GM18507 (cell line): ENCODE measurements at places on chromosomes 16 and 17.

DNA sequence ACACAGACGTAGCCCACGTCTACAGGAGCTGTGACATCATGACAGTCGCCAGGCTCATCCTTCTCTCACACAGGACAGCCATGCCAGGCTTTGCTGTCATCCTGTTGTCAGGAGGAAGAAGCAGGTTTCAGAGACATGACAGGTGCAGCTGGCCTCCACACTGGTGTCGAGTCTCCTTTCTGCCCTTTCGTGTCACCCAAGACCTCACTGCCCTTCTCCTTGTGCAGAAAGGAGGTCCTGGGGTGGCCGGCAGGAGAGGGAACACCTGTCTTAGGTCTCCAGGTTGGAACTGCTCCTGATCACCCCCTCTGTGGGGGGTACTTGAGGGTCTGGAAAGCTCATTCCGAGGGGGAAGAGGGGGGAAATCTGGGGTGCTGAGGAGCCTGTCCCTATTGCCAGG is 41.6 kb upstream of the IRF8 start:
- no peak for DNase-seq

- no peak for DNase-seq
These were observed 2.5 kb upstream of the PRR29 start for GRCh38 chr17:63995626-63996025.

- peak; percentile 62 for DNase-seq
These were observed at the start of gene HID1 for GRCh38 chr17:74972107-74972972. HID1 (minus strand) TSS chr17:74972759; CDS start chr17:74972656, 103 bp downstream.

- no peak for DNase-seq
These were observed 23.5 kb downstream of the OMG start for GRCh38 chr17:31273516-31273915.

DNA sequence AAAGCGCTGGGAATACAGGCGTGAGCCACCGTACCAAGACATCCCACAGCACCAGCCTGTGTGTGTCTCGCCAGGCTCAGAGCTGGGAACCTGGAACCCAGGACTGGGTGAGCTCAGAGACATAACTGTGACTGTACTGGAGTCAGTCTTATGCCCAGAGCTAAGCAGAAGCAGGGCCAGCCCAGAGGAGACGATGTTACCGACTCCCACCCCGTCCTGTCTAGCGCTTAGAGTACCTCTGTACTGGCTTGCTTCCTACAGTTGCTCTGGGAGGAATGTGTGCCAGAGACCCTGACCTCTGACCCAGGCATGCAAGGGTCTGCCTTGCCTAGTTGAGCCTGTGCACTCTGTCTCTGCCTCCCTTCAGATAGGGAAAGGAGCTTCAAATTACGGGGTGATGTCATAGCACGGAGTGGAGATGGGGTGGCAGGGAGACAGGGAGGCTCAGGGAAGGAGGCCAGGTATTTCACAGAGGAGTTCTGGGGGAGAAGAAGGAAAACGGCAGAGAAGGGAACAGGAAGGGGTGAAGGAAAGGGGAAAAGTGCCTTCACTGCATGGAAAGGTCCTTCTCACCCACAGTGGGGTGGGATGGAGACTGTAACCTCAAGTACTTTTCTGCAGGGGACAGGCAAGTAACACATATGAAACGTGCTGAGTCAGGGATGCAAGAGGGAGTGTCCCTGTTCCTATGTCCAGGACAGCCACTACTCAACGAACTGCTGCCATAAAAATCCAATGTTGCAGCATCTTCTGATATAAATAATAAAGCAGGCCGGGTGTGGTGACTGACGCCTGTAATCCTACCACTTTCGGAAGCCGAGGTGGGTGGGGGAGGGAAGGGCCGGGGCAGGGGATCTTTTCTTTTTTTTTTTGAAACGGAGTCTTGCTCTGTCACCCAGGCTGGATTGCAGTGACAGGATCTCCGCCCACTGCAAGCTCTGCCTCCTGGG is 5.8 kb upstream of the ARMC5 start:
- no peak for DNase-seq

GRCh38 chr16:54212893-54213292 is 73.7 kb downstream of the IRX3 start:
- DNase-seq: no peak

DNA sequence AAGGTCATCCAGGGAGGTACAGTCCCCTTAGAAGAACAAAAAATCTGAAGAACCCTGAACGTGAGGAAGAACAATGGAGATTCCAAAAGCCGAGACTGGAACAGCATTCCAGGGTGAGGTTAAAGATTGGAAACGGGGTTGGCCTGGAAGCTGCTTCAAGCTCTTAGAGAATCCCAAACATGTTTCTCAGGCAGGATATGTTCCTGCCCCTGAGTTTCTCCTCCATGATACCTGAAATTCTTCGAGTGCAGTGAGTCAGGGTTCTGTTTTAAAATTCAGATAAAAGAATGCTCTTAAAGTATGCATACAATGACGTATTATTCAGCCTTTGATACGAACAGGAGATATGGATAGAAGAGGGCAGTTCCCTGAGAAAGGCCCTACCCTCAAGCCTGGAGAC is 293.1 kb downstream of the HS3ST3B1 start:
- DNase-seq: no peak

DNA sequence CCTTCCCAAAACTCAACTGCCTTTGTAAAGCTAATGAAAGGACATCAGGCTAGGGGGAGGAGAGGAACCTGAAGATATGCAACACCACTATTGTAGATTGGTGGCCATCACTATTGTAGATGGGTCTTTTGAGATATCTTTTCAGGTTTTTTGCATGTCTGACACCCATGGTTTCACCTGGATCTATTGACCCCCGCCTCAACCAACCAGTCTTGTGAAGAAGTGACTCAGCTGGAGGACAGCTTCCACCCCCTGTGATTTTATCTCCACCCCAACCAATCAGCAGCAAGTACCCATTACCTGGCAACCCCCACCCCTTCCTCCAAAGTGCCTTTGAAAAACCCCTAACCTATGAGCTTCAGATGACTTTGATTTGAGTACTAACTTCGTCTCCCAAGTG is 382.6 kb upstream of the GOT2 start:
- no peak for DNase-seq

DNA sequence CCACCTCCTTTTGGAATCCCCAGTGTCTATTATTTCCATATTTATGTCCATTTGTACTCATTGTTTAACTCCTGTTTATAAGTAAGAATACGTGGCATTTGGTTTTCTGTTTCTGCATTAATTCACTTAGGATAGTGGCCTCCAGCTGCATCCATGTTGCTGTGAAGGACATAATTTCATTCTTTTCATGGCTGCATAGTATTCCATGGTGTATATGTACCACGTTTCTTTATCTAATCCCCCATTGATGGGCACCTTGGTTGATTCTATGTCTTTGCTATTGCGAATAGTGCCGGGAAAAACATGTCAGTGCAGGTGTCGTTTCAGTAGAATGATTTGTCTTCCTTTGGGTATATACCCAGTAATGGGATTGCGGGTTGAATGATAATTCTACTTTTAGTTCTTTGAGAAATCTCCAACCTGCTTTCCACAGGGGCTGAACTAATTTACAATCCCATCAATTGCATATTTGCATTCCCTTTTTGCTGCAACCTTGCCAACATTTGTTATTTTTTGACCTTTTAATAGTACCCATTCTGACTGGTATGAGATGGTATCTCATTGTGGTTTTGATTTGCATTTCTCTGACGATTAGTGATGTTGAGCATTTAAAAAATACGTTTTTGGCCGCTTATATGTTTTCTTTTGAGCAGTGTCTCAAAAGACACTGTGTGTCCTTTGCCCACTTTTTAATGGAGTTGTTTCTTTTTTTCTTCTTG is 373.2 kb upstream of the TNRC6C start:
- no peak for DNase-seq

DNA sequence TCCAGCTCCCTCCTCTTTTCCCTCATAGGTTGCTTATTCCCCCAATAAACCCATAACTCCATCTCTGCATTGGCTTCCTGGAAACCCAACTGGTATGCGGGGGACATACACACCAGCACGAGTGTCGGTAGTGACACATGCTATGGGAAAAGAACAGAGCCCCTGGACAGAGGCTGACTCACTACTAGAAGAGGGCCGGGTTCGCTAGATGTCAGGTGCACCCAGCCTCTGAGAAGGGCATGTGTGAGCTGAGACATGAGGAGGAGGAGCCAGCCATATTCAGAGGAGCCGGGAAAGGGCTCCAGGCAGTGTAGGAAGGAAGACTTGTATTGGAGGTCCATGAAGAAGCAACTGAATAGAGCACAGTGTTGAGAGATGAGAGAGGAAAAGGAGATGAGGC is 241.1 kb downstream of the SOX9 start:
- no peak for DNase-seq

DNA sequence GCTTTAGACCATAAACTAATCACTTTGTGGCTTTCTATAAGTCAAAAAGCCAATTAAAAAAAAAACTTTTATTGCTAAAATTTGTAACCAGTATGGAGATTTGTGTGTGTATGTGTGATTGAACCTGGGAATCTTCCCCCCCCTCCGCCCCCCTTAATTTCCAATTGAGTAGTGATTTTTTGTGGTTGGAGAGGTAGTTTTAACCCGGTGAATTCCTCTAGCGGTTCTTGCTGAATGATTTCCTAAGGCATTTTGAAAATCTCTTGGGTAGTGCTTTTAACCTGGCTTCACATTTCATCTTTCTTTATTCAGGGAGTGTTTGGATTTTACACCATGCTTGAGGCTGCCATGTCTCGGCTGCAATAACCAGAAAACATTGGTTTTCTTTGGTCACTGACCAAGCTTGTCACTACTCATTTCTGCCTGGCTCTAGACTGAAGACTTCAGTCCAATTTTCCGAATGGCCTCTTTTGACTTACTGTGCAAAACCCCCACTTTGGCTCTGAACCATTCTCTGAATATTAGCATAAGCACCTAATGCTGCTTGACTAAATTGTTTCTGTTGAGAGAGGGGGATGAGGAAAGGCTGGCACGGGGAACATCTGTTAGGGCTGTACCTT is 35.6 kb downstream of the PRKCA start:
- no peak for DNase-seq

GRCh38 chr17:73156887-73157520 is 7.8 kb upstream of the SSTR2 start:
- no peak for DNase-seq

GRCh38 chr17:74520016-74520434 is 11.2 kb downstream of the CD300LB start:
- DNase-seq: no peak

DNA sequence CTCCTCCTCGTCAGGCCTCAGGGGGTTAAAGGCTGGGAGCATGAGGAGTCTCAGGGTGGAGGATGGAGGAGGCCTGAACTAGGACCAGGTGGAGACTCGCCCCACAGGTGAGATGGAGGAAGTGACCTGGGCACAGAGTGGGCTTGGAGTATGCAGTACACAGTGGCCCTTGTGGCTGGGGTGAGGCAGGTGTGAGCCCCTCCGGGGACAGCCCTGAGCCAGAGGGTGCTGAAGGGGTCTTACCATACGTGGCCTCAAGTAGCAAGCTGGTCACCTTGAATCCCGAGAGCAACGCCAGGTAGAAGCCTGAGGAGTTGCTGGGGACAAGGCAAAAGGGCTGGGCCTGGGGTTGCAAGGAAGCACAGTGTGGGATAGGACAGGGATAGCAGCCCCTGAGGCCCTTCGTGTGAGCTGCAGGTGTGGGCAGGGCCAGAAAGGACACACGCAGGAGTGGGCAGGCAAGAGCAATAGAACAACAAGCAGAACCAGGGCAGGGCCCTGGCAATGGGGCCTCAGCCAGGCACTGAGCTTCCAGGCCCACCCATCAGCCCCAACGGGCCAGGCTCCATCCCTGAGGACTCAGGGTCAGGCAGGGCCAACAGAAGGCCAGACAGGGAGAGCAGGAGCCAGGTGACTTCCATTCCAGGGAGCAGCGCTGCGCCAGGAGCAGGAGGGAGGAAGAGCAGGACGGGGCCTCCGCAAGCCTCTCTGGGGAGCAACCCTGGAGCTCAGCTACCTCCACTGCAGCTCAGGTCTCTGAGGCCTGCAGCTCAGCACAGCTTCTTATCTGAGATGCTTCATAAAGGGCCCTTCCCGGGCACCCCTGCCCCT is 64.2 kb upstream of the TNRC6C start:
- DNase-seq: no peak

- no peak for DNase-seq
These were observed 4.0 kb downstream of the DEF8 start for GRCh38 chr16:89952551-89952950.

DNA sequence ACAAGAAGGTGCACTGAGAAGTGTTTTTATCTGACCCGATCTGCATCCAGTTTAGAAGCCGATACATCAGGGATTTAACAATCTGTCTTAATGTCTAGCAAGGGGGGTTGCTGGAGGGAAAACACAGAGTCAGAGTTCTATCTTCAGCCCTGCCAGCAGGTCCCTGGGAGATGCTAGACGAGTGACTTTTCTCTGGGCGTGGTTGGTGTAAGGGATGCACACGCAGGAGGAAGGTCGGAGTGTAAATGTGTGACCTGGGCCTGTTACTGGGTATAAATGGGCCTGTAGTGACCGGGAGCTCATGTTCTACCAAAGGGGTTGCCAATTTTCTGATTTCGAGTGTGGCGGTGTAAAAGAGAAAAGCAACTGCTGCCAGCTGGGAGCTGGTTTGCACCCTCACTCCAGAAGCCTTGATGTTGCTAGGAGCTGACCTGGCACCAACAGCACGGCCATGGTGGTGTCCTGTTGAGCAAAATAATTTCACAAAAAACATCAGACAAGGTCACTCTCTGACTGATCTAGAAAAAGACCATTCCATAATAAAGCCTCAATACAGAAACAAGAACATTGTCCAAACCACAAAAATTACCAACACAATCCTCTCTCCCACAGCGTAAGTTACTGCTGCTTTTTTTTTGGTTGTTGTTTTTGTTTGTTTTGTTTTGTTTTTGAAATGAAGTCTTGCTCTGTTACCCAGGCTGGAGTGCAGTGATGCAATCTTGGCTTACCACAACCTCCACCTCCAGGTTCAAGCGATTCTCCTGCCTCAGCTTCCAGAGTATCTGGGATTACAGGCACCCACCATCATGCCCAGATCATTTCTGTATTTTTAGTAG is 1.3 kb upstream of the KCTD13 start:
- DNase-seq: no peak

GRCh38 chr17:65455972-65456343 is 105.5 kb downstream of the AXIN2 start:
- no peak for DNase-seq

DNA sequence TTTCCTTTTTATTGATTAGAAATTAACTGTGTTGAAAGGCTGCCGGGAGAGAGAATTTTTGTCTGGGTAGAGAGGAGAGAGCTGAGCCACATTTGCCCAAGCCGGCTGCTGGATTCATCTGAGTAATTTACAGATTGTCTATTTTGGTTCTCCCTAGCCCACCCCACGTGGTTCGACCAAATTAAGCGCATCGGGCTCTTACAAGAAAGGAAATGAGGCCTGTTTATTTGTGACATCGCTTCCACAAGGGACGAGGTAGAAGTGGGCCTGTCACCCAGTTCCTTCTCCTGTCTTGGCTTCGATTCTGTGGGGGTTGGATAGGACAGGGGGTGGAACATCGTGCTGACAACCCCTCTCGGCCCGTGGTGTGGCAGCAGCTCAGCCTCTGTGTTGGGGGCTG is 42.9 kb downstream of the SYT17 start:
- DNase-seq: no peak

GRCh38 chr17:17902877-17903276 is 66.1 kb upstream of the SREBF1 start:
- DNase-seq: no peak

- DNase-seq: no peak
These were observed 102.4 kb downstream of the MAP2K6 start for GRCh38 chr17:69516911-69517310.
